Stimulated activated naive CD4-positive, alpha-beta T cell treated with Interleukin-2 at 50 U/mL for 16 hours (primary cell): ENCODE measurements at places on chromosomes 13 and 19.

GRCh38 chr19:57004418-57004817, 115.4 kb upstream of the USP29 start:
- DNase-seq = no peak

GRCh38 chr19:2616741-2617392, 85.6 kb downstream of the GNG7 start:
- peak; percentile 8 for DNase-seq

DNA sequence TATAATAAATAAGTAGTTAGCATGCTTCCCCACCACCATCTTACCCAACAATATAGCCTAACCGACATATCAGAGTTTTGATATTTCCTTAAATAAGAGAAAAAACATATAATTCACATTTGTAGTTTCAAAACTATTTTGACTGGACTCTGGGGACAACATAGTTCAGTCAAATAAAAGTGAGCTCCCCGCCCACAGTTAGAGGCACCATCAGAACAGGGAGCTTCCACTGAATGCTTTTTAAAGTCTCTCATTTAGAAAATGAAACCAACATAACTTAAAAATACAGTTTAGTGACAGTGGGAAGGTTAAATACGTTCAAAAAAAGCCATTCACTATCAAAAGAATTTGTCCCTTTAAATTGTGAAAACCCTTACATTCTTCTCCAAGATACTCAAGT, 92.8 kb downstream of the EPSTI1 start:
- DNase-seq = no peak

DNA sequence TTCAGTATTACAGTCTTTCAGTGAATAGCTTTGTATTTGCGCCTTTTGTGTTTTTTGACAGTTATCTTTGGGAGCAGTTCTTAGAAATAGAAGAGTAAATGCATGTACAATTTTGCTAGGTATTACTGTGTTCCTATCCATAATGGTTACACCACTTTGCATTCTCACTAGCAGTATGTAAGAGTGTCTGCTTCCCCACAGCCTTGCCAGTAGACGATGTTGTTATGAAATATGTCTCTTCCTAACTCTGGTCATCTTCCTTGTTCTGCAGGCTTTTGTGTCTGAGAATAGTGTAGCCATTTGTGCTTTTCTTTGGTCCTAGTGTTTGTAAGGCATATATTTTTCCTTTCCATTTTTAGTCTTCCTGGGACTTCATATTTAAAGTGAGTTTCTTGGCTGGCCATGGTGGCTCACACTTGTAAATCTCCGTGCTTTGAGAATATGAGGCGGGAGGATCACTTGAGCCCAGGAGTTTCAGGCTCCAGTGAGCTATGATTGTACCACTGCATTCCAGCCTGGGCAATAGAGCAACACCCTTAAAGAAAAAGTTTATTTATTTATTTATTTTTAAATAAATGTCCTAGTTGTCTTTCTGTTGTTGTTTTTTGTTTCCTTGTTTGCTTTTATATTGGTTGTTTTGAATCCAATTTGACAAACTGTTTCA, 140.3 kb downstream of the PDS5B start:
- no peak for DNase-seq
